Panc1 (cell line): ENCODE measurements at places on chromosomes 4 and X. TPM values are rescaled to one million over a fixed set of nuclear protein-coding genes. Genes with fewer than 3 reads are reported as not detected.

GRCh38 chr4:173121076-173121561, 47.5 kb upstream of the GALNT7 start:
- DNase-seq: no peak

DNA sequence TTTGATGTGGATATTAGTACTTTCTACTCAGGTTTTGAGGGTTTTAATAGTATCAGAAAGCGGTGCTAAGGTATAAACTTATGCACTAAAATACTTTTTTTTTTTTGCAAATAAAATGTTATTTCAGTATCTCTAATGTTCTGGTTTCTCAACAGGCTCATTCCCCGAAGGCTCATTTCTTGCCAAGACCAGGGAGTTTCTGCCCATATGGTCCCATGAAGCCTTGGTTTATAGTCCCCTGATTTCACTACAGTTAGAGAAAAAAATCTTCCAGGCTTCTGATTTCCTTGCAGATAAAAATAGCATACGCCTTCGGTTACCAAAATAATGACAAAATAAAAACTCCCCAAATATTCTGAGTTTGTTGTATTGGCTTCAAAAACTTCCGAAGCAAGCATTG, 814.2 kb upstream of the PABPC4L start:
- no peak for DNase-seq

The CDX4 gene
- not detected for total RNA-seq

DNA sequence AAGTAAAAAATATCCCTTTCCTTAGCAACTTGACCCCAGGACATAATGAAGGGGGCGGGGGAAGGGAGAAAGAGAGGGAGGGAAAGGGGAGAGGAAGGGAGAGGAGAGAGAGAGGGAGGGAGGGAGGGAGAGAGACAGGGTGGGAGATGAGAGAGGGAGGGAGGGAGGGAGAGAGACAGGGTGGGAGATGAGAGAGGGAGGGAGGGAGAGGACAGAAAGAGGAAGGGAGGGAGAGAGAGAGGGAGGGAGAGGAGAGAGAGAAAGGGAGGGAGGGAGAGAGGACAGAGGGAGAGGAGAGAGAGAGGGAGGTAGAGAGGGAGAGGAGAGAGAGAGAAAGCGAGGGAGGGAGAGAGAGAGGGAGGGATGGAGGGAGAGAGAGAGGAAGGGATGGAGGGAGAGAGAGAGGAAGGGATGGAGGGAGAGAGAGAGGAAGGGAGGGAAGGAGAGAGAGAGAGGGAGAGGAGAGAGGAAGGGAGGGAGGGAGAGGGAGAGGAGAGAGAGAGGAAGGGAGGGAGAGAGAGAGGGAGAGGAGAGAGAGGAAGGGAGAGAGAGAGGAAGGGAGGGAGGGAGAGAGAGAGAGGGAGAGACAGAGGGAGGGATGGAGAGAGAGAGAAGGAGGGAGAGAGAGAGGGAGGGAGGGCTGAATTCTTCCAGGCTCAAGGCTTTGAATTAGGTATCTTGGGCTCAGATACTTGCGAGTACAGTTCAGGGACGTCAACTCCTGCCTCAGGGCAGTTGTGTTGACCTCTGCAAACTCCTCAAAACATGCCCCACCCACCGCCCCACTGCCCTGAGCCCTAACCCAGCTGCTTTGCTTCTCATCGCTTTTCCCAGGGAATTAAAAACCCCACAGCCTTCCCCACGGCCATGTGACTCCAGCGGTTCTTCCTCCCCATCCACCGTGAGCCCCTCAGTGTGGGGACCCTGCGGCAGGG, 40.0 kb upstream of the ADRA2C start:
- DNase-seq: no peak

- no peak for DNase-seq
Observed at GRCh38 chrX:14352511-14352910, 176.8 kb upstream of the GLRA2 start.

GRCh38 chrX:20596856-20597255, 330.1 kb upstream of the RPS6KA3 start:
- DNase-seq: no peak

DNA sequence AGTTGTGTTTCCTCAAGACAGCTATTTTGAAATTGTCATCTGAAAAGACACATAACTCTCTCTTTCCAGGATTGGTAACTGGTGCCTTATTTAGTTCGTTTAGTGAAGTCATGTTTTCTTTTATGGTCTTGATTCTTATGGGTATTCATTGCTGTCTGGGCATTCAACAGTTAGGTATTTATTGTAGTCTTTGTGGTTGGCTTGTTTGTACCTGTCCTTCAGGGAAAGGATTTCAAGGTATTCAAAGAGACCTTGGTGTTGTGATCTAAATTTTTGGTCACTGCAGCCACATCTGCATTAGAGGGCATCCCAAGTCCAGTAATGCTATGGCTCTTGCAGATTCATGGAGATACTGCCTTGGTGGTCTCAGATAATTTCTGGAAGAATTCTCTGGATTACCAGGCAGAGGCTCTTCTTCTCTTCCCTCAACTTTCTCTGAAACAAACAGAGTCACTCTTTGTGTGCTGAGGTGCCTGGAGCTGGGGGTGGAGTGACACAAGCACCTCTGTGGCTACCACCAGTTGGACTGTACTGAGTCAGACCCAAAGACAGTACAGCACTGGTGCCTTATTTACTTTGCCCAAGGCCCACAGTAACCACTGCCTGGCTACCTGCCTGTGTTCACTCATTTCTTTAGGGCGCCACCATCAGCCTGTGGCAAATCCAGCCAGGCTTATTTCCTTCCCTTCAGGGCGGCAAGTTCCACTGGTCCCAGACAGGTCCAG, 620.4 kb downstream of the KCNIP4 start:
- no peak for DNase-seq

- no peak for DNase-seq
Observed at GRCh38 chrX:125786316-125786715, 379.8 kb downstream of the DCAF12L2 start.

The GLRA3 gene
- not detected for total RNA-seq

GRCh38 chr4:154425514-154425913, 66.1 kb downstream of the DCHS2 start:
- no peak for DNase-seq
